ENCODE measurements at places on chromosomes 1 and 21.

- no peak for DNase-seq
Measured at GRCh38 chr1:231866392-231867331, 240.1 kb downstream of the DISC1 start.

- DNase-seq, result no peak
Measured at GRCh38 chr1:93468662-93469061, 20.7 kb downstream of the FNBP1L start.

- DNase-seq, result no peak
Measured at GRCh38 chr21:26966649-26967061, 233 bp downstream of the ADAMTS5 start.

DNA sequence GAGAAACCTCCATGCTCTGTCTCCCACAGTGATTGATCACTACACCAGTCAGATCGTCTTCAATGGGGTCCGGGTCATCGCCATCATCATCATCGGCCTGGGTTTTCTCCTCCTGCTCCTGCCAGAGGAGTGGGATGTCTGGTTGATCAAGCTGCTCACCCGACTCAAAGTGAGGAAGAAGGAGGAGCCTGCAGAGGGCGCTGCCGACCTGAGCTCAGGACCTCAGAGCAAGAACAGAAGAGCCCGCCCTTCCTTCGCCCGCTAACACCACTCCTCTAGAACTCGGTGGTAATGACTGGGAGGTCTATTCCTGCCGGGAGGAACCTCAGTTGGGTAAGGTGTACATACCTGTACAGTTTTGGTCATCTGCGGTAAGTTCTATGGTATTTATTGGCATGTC lies 50.3 kb upstream of the COA6 start:
- peak; percentile 24 for DNase-seq

GRCh38 chr1:210440081-210440480 lies 111.4 kb downstream of the HHAT start:
- no peak for DNase-seq

- DNase-seq, result no peak
Measured at GRCh38 chr1:178275553-178275952, 181.6 kb downstream of the RASAL2 start.

Measured in T-helper 22 cell (primary cell).